HT-29 (cell line): ENCODE measurements at places on chromosomes 12 and 14. TPM values are rescaled to one million over a fixed set of nuclear protein-coding genes. Genes with fewer than 3 reads are reported as not detected.

GRCh38 chr12:27123642-27124041, 41.3 kb upstream of the C12orf71 start:
- peak; percentile 48 for DNase-seq

DNA sequence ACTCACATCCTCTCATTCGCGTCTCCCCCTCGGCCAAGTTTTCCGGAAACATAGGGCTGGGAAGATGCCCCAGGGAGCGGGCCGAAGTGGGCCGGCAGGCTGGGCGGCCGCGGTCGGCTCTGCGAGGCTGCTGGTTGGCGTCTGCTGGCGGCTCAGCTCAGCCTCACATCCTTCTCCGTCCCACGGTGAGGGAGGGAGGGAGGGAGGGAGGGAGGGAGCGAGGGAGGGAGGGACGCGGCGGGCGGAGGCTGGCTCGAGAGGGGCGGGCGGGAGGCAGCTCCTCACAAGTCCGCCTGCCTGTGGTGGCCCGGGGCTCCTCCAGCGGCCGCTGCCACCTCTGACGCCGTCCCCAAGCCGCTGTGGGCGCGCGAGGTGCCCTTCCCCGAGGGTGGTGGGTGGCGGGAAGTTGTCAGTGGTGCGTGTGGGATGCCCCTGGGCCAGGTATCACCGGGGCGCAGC, 93.8 kb downstream of the RFLNA start:
- DNase-seq, result peak; percentile 79

DNA sequence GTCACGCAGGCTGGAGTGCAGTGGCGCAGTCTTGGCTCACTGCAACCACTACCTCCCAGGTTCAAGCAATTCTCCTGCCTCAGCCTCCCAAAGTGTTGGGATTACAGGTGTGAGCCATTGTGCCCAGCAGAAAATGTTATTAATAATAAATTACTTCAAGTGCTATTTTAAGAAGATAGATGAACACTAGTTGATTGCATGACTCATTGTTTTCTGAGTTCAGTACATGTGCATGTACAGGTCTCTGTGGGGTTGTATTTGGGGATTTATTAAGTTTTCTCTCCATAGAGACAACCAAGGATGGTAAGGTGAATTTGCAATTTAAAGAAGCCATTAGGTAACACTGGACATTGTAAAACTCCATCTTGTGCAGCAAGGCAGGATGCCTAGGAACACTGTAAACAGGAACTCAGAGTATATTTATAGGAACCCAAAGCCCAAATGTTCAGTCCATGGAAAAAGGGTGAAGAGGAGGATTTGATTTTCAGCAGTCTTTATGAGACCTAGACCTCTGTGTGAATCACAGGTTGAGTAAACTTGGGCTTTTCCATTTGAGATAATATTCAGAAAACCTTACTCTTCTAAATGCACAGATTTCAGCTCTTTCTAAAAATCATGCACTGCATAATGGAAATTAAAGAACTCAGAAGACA, 49.3 kb upstream of the TMPO start:
- no peak for DNase-seq

DNA sequence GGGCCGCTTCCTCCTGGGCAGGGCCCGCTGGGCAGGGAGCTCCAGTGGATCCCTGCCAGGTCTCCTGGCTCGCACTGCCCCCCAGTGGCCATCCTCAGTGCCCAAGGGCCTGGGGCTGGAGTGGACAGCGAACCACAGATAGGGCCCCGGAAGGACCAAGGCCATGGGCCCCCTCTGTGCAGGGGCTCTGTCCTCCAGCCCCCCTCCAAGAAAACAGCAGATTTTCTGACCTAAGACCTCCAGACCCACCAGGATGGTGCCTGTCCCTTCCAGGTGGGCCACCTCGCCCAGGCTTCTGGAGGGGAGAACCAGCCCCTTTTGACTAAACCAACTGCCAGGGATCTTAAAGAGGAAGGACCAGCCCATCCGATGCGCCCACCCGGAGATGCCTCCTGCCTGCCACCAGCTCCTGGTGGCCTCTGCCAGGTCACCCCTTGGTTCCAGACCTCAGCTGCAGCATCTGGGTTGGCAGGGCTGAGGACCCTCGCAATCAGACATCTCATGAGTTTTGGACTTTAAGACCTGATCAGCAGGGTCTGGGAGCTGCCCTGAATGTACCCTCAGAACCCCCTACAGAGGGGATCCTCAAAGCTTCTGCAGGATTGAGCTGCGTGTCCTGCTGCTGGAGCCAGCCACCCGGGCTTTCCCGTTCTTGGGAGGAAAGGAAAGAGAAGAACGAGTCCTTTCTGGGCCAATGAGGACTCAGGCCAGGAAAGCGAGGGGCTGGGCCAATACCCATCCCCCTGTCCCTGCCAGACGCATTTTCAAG, 325.8 kb upstream of the DIO3 start:
- peak; percentile 56 for DNase-seq

Gene CPNE6
- not detected in 2 replicates for total RNA-seq

DNA sequence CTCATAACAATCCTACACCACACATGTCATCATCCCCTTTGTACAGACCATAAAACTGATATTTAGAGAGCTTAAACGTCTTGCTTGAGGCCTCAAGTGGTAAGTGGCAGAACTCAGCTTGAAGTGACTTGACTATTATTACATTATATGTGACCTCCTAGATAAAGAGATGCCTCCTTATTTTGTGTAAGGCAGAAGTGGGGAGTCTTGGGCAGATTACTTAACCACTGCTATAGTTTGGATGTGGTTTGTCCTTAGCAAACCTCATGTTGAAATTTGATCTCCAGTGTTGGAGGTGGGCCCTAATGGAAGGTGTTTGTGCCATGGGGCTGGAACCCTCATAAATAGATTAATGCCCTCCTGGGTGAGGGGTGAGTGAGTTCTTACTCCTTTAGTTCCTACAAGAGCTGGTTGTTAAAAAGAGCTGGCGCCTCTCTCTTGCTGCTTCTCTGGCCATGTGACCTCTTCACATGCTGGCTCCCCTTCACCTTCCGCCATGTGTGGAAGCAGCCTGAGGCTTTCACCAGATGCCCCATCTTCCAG, 37.4 kb downstream of the RCOR1 start:
- DNase-seq, result no peak

DNA sequence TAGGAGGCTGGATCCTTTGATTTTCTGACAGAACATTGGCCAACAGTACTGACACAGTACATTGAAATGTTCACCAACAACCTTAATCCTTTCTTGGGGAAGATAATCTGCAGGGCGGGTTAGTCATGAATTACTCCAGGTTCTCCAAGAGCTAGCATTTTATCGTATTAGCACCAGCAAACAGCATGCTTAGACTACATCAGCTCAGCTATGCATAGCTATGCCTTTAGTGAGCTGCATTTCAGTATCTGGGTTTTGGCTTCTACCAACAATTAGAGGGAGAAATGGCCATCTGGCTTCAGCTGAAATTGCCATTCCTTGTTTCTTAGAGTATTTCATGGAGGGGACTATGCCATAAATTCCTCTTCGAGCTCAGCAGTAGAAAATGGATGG, 33.8 kb downstream of the SAMD4A start:
- no peak for DNase-seq

- no peak for DNase-seq
These were observed 60.3 kb downstream of the DACT1 start for GRCh38 chr14:58697930-58698642.

DNA sequence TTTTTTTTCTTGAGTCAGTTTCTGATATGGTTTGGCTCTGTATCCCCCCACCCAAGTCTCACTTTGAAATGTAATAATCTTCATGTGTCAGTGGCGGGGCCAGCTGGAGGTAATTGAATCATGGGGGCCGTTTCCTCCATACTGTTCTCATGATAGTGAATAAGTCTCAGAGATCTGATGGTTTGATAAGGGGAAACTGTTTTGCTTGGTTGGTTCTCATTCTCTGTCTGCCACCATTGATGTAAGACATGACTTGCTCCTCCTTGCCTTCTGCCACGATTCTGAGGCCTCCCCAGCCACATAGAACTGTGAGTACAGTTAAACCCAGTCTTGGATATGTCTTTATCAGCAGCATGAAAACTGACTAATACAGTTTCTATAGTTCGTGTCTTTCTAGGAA, 42.9 kb downstream of the WNK1 start:
- no peak for DNase-seq

GRCh38 chr12:83859021-83859420, 1053.6 kb downstream of the SLC6A15 start:
- no peak for DNase-seq

Gene KRT82
- not detected in 2 replicates for total RNA-seq

Gene BIN2
- total RNA-seq, result 0.42 and 0.56 TPM in 2 replicates

Gene KCNK13
- not detected in 2 replicates for total RNA-seq

GRCh38 chr12:414859-415258, 13.4 kb downstream of the CCDC77 start:
- no peak for DNase-seq

- DNase-seq, result no peak
These were observed 23.9 kb downstream of the CLSTN3 start for GRCh38 chr12:7154042-7154441.

DNA sequence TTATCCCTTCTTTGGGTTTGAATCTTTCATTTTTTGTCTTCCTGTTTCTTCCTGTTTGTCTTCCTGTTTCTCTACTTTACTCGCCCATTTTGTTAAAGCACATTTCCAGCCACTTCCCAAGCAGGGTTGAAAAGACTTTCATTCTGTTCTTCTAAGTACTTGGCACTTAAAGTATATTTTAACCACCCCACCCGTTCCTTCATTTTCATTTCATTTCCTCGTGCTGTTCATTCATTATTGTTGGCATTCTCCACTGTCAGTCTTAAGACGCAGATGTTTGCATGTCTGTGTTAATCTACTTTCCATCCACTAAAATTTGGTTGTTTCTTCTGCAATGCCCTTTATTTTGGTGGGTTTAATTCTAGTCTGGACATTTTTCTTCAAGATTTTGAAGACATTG, 49.0 kb downstream of the SUDS3 start:
- DNase-seq, result no peak
